ENCODE measurements at places on chromosomes 11 and 22.

GRCh38 chr11:30837252-30837651, 251.1 kb upstream of the MPPED2 start:
- DNase-seq = no peak

- no peak for DNase-seq
Measured at GRCh38 chr11:75317446-75318122, 33.9 kb downstream of the ARRB1 start.

- DNase-seq = no peak
Measured at GRCh38 chr11:16999116-16999515, 15.1 kb downstream of the PLEKHA7 start.

GRCh38 chr22:20885557-20886323, 26.9 kb downstream of the SNAP29 start:
- DNase-seq = no peak

- no peak for DNase-seq
Measured at GRCh38 chr22:35477911-35478582, 62.6 kb upstream of the RASD2 start.

DNA sequence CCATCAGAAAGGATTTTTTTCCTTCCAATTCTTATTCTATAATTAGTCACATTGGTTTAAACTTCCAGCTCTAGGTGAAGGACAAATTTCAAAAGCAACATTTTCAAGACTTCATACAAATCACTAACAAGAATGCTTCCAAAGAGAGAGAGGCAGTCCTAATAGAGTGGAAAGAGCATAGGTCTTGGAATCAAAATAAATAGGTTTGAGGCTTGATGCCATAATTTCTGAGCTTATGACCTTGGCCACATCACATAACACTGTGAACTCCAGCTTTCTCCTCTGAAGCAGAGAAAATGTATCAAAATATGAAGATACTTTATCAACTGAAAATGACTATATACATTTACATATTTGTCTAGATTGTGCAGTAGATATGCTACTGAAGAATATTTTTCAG, 246.8 kb downstream of the GRM5 start:
- DNase-seq = no peak

- DNase-seq = no peak
Measured at GRCh38 chr11:808427-809286, 1.1 kb upstream of the RPLP2 start.

- no peak for DNase-seq
Measured at GRCh38 chr11:76672431-76673175, 2.1 kb upstream of the LRRC32 start.

DNA sequence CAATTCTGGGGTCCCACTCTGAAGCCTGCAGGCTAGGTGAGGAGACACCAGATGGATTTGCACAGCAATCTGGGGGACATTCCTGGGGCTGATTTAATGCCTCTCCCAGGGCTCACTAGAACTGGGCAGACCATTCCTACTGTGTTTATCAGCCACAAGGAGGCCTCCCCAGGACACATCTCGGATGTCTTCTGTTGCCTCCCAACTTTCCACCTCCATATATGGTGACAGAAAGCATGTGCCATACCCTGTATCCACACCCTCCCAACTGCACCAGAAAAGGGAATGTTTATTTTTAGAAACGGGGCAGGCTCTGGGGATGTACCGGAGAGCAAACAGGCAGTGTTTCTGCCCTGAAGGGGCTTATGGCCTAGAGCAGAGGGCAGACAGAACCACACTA, 181.8 kb downstream of the CSNK2A3 start:
- DNase-seq = no peak

DNA sequence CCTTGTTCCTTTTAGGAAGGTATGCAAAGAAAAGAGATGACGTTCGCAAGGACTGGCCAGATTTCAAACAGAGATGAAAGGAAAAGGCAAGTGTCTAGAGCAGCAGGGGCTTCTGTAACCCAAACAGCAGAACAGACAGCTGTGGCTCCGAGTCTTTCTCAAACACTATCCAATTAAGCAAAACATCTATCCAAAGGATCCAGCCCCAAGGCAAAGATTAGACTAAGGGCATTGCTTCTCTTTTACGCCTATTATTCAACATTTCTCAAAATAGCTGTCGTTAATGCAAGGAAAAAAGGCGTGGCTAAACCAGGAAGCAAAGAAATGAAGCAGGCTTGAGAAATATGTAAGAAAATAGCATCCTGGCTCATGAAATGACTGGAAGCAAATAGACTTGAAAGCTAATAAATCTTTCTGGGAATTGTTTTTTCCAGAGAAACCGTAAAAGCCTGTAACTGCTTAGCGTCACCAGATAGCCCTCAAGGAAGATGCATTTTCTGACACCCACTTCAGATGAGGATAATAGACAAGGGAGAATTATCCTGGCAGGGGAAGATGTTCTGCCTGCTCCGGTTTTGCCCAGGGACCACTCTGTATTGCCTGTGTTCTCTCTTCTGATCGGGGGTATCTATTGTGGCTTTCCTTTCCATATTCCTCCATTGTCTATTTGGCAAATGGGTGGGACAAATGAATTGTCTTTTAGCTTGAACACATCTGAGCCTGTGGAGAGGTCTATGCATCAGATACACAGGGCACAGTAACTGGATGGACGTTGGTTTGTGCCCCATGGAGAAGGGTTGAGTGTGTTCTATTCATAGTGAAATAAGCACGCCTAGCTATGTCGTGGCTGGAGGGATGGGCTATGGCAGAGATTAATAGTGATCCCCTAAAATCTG, 20.2 kb downstream of the C11orf96 start:
- no peak for DNase-seq

- DNase-seq = no peak
Measured at GRCh38 chr11:65043881-65044501, 3.0 kb downstream of the SAC3D1 start.

GRCh38 chr11:59573216-59573615, 42.4 kb downstream of the OSBP start:
- no peak for DNase-seq

DNA sequence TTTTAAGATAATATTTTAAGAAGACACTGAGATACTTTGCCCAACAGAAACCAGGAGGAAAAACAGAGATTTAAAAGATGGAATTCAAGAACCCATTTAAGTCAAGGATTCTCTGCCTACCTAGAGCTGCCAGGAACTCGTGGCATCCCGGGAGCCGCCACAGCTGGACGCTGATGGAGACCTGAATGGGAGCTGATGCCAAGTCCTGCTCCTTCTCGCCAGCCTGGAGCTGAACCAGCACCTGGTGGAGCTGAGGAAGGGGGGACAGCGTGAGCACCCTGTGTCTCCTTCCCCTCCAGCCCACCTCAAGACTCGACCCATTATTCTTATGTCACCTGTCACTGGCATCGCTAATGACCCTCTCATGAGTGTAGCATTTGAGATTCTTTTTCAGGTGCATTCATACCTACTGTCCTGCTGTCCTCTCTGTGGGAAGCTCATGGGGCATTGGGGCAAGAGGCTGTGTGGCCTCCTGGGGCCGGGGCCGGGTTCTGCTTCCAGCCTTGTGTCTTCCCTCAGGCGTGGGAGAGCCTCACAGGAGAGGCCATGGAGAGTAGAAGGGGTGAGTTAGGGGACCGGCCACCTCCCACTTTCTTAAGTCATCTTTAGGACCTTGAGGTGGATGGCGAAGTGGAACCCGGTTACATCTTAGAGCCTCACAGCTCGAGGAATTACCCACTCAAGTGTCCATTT, 70.8 kb upstream of the PITPNB start:
- DNase-seq = no peak

GRCh38 chr11:58659910-58660570, 37.6 kb downstream of the CNTF start:
- DNase-seq = no peak

DNA sequence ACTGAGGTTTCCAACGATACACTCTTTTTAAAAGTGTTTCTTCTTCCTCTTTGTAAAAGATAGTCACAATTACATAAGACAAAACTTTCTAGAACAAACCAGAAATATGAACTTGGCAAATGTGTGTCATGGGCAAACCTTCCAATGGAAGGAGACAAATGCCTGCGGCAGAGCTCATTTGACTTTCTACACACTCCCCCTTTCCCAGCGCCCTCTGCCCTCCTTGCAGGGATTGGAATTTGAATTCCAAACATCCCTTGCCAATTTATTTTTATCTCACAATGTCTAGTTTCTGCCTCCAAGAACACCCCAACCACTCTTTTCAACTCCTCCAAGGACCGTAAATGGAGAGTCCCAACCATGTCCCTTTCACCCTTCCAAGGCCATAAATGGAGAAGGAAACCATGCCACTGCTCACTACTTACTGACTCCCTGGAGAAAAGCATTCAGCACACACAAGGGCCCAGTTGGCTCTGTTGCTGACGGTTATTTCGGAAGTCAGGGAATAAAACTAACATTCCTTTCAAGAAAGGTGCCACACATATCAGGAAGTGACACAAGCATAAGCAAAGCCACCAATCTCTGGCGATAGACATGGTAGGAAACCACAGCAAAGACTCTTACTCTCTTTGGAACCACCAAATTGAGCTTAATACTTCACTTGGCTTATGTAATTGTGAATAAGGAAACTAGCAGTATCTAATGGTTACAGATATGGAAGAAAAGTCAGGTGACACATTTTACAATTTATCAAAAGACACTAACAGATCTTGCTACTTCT, 15.0 kb upstream of the ESAM start:
- no peak for DNase-seq

DNA sequence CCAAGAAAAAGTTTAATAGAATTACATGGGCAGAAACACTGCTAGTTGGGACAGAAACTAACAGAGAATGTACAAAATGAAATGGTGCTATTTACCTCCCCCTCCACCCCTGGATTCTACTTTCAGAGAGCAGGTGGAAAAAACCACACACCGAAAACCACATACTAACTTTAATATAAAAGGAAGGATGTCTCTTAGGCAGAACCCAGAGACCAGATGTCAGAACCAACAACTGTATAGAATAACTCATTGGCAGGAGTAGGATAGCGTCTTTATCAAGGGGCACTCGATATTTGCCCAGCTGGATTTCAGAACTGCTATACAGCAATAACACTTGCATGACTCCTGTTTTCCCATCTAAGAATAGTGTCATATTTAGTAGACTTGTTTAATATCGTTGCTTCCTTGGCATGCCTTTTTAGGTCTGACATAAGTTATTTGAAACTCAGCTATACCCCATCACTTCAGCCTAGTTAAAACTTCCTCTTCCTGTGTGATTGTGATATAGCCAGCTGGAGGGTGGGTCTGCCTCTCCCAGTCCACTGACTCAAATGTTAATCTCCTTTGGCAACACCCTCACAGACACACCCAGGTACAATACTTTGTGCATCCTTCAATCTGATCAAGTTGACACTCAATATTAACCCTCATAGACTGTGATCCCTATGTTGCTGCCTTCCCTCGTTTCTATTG, 1.2 kb downstream of the SLC22A25 start:
- DNase-seq = no peak

DNA sequence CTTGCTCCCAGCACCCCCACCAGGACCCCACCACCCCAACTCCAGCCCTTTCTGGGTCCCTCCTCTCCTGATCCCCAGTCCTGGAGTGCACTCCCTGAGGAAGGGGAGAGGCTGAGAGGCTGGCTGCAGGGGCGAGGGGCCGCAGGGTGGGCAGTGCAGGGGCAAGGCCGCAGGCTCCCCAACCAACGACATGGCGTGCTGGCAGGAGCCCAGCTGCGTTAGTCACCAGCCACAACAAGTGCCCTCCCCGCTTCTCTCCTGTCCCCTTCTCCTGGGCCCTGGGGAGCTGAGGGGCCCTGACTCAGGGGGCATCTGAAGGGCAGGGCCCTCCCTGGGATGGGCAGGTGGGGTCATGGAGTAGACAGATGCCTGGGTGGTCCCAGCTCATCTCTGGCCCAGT, 2.3 kb downstream of the CABP7 start:
- DNase-seq = no peak

DNA sequence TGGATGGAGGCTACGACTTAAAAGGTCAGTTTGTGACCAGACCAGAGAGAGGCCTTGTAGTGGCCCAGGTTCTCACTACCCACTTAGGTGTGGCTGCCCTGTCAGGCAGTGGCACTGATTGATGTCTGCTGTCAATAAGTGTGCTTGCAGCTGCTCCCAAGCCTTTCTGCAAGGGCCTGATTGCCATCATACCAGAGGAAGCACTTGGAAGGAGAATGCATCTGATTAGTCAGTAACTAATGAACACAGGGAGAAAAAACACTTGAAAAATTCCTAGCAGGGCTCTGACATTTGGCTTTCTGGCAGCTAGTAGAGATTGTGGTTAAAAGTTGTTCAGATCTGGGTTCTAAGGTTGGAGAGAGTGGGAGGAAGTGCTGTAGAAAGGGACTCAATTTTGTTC, 107.5 kb downstream of the NAV2 start:
- no peak for DNase-seq

- DNase-seq = no peak
Measured at GRCh38 chr11:68328374-68329091, 16.1 kb downstream of the LRP5 start.

- DNase-seq = no peak
Measured at GRCh38 chr11:108253176-108253575, 30.3 kb downstream of the ATM start.

DNA sequence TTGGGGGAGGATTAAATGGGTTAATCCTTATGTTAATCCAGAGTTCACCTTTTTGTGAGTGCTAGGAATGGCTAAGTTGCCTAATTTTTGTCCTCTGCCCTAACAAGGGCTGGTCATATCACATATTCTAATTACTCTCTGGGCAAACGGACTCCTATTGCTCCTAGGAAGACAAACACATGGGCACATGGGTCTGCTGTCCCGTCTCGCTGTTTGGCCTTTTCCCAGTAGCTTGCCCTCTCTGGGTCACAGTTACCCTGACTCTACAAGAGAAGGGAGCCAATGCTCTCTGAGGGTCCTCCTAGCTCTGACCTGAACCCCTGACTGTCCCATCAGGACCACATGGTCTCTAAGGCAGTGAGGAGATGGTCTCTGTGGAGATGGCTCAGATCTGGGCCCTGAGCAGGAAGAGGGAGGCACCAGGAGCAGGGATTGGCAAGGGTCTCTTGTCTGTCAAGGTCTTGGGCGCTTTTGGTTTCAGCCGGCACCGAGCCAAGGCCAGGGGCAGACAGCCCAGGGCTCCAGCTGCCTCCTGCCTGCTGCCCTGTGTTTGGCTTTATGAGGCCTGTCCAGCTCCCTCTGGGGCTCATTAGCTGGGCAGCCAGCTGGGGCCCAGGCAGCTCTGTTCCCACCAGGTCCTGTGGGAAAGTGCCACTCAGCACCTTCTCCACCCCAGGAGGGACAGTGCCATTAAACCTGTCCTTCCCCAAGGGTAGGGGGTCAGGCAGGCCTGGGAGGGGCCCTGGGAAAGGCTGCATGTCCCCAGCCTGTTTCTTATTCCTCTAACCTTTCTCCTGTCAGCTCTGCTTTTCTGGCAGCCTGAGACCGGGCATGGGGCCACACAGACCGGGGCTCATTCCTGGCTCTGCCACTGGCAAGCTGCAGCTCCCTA, 559.9 kb downstream of the MN1 start:
- no peak for DNase-seq

DNA sequence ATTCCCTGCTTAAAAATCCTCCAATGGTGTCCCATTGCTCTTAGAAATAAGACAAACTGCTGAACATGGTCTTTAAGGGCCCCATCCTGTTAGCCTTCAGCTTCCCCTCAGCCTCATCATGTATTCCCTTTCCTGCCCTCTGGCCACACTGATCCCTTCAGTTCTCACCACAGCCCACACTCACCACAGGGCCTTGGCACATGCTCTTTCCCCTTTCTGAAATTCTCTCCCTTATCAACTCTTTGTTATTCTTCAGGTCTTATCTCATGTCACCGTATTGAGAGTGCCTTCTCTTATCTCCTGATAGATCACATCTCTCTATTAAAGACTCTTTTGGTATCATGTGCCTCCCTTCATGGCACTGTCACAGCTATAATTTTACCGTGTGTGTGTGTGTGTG, 167.8 kb upstream of the MPPED2 start:
- DNase-seq = no peak

Data from activated T-helper 1 cell treated with Interleukin-2 at 50 U/mL for 16 hours (primary cell).